ENCODE measurements at places on chromosomes 1 and 21.

GRCh38 chr1:186738926-186739325 lies 58.7 kb upstream of the PTGS2 start:
- no peak for DNase-seq

- no peak for DNase-seq
Observed at GRCh38 chr1:56464294-56464693, 115.1 kb downstream of the PLPP3 start.

GRCh38 chr1:25694167-25695007 lies 77.8 kb downstream of the MAN1C1 start:
- DNase-seq, result no peak

- DNase-seq, result no peak
Observed at GRCh38 chr1:160078512-160079195, 2.7 kb upstream of the KCNJ9 start.

- no peak for DNase-seq
Observed at GRCh38 chr1:229087339-229087738, 183.6 kb upstream of the RAB4A start.

DNA sequence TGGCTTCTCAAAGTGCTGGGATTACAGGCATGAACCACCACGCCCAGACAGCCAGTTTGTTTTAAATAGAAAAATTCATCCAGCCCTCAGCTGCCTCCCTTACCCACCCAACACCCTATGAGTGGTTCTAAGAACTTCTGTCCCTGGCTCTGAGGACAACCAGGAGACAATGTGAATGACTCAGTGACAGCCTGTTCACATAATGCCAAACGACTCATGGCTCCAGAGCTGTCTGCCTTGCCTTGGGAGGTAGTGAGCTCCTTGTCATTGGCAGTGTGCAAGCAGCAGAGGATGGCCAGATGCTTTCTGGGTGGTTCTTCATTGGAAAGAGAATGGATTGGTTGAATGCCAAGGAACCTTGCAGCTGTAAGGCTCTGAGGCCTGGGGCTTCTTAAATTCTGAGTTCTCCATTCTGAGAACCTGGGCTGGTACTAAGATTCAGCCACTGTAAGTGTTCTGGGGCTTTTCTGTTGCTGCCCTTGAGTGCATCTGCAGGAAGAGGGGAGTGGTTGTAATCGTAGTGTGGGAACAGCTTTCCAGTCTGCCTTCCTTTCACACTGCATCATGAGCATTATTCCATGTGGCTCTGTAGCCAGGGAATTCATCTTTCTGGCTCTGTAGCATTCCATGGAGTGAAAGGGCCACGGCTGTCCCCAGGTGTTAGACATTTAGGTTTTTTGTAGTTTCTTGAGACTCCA lies 5.8 kb downstream of the SERINC2 start:
- no peak for DNase-seq

DNA sequence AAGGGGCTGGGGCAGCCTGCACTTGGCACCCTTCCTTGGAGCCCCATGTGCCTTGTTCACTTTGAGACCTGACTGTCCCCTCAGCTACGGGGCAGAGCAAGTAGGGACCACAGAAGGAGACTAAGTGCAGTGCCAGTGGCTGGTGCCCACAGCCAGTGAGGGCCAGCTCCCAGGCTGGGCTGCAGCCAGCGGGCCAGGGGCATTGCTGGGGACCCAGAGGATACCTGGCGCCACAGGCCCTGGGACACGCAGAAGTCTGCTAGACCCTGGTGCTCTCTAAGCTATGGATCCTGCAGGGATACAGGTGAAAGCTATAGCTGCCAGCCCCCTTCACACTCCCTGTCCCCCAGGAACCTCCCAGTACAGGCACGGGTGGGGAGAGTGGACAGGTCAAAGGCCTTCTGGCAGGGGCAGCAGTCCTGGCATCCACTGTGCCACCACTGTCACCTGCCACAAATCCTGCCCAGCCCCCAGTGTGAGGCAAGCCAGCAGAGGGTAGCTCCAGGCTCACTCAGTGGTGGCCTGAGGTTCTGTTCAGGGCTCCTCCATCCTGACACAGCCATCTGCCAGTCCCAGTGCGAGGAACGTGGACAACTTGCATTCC lies 1.3 kb downstream of the CLCNKA start:
- DNase-seq, result no peak

DNA sequence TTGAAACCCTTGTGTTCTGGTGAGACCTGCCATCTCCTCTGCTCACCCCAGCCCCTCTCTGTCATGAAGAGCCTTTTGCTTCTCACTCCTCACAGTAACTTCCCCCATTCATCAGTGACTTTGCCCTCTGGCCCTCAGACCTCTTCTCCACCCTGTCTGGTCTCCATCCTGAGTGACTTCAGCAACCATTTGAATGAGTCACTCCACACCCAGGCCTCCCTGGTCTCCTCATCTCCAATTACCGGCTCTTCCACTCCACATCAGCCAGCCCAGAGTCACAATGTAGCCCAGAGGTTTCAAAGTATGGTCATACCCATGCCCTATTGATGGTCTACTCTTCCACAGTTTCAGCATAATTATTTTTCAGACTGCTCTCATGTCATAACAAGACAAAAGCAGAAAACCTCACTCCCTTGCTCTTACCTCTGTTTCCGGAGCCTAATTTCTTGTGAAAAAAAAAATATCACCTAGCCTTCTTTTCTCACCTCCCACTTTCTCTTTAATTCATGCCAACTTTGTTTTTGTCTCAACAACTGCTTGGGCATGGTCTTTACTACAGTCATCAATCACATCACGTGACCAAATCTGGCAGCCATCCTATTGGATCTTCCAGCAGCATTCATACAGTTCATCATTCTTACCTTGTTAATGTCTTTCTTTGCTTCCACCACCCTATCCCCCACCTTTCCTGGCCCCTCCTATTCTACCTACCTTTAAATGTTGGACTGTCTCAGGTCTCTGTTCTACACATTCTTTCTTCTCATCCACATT lies 35.6 kb upstream of the NEK7 start:
- DNase-seq, result no peak

GRCh38 chr1:44777969-44778635 lies 2.8 kb downstream of the RPS8 start:
- no peak for DNase-seq

DNA sequence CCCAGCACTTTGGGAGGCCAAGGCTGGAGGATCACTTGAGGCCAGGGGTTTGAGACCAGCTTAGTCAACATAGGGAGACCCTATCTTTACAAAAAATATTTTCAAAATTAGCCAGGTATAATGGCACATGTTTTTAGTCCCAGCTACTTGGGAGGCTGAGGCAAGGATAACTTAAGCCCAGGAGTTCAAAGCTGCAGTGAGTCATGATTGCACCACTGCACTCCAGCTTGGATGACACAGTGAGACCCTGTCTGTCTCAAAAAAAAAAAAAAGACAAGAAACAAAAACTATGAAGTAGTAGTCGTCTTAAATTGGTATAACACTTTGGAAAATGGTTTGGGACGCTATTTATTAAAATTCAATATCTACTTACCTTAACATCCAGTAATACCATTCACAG lies 7.7 kb downstream of the AIM2 start:
- DNase-seq, result no peak

DNA sequence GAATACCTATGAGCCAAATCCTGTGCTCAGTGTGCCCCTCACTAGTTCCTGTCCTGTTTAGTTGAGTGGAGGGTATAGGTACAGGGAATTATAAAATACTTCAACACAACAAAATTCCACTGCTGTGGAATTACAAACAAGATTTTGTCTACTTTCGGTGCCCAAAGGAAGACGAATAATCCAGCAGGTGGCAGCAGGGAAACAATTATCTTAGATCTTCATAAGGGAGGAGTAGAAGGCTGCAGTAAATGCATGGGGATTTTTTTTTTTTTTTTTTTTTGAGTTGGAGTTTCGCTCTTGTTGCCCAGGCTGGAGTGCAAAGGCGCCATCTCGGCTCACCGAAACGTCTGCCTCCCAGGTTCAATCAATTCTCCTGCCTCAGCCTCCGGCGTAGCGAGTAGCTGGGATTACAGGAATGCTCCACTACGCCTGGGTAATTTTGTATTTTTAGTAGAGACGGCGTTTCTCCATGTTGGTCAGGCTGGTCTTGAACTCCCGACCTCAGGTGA lies 2.0 kb upstream of the PIP5K1A start:
- no peak for DNase-seq

- no peak for DNase-seq
Observed at GRCh38 chr1:210441028-210441427, 112.3 kb downstream of the HHAT start.

GRCh38 chr1:64195081-64195395 lies 8.4 kb upstream of the UBE2U start:
- DNase-seq, result no peak

DNA sequence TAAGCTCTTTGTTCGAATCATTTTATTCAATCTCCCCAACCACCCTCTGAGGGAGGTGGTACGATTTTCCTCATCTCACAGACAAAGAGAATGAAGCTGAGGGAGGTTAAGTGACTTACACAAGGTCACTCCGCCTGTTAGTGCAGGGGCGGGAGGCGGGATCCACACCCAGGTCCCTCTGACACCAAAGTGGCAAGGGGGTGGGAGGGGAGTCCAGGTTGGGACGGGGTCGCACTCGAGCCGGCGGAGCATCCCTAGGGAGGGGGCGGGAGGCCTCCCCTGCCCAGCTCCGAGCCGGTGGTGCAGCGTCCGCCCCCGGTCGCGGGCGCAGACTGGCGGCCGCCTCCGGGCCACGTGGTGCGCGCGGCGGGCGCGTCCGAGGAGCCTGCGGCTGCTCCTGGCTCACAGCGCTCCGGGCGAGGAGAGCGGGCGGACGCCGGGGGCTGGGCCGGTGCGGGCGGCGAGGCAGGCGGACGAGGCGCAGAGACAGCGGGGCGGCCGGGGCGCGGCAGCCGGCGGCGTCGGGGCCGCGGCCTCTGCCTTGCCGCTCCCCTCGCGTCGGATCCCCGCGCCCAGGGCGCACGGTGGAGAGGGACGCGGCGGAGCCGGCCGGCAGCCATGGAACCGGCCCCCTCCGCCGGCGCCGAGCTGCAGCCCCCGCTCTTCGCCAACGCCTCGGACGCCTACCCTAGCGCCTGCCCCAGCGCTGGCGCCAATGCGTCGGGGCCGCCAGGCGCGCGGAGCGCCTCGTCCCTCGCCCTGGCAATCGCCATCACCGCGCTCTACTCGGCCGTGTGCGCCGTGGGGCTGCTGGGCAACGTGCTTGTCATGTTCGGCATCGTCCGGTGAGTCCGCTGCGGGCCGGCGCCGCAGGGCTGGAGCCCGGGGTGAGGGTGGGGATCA lies at the start of gene OPRD1:
OPRD1 (plus strand) TSS at position 405 of the 903 bp plus-strand sequence; CDS start at position 619, 214 bp downstream.
- DNase-seq, result no peak

GRCh38 chr1:210625715-210626114 lies 297.0 kb downstream of the HHAT start:
- no peak for DNase-seq

DNA sequence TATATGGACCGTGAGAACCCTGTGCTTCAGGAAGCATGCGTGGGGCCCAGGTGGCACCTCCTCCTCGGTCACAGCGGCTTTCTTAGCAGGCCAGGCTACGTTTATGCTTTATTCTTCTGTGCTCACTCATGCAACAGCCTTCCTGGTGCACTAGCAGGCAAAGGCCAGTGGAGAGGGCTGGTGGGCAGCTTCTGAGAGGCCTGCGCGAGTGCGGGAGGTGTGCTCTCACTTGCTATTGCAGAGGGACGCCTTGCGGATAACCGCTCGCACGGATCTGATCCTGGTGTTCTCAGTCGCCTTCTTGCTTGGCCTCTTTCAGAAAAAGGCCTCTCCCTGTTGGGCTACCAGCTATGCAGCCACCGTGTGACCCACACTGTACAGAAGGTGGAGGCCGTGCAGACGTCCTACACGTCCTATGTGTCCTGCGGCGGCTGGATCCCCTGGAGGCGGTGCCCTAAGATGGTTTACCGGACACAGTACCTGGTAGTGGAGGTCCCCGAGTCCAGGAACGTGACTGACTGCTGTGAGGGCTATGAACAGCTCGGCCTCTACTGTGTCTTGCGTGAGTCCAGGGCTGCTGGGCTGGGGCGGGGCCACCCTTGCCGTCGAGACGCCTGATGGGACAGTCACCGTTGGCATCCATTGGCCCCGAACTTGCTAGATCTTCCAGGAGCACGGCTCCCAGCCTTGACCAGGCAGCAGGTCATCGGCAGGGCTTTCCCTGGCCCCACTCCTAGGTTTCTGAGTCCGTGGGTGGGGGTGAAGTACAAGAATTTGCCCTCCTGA lies 4.8 kb downstream of the UMODL1 start:
- DNase-seq, result no peak

GRCh38 chr1:40267767-40268187 lies 9.7 kb downstream of the ZMPSTE24 start:
- no peak for DNase-seq

- no peak for DNase-seq
Observed at GRCh38 chr1:90204780-90205179, 209.9 kb downstream of the ZNF326 start.
